Suppressor macrophage (primary cell): ENCODE measurements at places on chromosomes 4 and X.

- DNase-seq: no peak
Measured at GRCh38 chrX:48997455-48997854, 4.6 kb downstream of the GRIPAP1 start.

GRCh38 chr4:54428940-54429339, 199.8 kb downstream of the PDGFRA start:
- DNase-seq: no peak

DNA sequence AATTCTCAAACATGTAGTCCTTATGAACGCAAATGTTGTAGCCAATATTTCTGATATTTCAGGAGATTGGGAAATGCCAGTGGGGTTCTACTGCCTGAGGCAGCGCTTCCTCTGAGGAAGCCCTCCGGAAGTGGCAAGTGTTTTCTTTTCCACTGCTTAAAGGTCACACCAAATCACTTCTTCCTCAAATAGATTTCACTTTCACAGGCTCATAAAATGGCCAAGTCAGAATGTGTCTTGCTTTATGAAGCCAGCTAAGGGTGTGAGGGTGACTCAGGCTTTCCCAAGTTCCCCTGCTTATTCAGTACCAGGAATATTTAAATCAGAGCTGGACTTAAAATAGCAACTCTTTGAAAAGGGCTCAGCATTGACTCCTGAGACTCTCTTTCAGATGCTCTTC, 514.2 kb upstream of the DIPK2B start:
- peak; percentile 85 for DNase-seq

DNA sequence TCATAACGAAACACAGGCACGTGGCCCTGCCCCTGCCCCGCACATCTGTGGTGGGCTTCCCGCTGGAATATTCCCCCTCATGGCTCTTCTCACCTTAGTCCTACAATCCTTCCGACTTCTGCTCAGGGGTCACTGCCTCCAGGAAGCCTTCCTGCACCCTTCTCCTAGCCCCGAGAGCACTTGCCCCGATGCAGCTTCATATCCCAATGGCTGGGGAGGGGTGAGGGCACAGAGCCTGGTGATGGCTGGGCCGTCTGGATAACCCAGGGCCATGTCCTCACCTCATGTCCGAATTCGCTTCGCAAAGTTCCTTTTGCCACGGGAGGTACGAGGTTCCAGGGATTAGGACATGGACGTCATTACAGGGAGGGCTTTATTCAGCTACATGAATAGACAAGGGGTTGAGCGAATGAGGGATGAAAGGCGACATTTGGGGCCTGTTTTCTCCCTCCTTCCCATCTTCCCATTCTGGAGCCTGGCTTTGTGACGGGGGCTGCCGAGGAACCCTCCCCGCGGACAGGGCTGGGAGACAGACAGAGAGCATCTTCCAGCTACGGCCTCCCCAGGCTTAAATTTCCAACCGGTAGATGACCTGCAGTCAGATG, 35.5 kb upstream of the HMX1 start:
- DNase-seq: no peak

DNA sequence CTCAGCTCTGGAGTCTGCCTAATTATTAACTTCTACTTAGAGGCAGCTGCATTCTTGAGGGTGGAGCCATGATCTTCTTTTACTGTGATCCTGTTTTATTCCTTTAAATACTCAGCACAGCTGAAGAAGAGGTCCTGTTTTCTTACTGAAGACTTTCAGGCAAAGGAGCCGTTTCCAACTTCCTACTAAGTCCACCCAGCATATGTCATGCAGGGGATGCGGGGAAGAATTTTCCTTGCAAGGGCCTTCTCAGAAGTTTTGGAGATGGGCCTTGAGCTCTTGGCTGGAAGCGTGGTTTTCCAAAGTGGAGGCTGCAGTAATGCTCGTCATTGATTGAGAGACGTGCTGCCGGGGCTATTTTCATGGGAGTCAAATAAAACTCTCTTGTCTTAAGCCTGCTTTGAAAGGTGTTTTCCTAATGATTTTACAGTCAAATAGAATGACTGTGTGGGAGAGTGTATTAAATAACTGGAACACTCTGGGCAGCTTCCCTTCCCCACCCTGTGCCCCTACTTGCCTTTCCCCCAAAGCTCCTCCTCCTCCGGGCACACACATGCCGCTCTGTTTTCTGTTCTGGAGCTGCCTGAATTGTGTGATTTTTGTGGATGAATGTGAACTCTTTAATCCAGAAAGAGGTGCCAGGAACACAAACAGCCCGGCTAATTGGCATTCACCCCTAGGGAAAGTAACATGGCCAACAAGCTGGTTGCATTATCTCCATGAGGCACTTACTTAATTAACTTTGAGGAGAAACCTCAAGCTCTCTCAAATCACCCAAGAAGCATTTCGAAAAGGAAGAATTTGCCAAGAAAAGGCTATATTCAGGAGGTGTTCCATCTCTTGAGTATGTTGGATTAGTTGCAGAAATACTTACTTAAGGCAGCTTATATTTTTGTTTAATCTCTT, 28.1 kb downstream of the FGF2 start:
- no peak for DNase-seq

- DNase-seq: no peak
Measured at GRCh38 chr4:151882072-151882803, 121.4 kb upstream of the GATB start.

DNA sequence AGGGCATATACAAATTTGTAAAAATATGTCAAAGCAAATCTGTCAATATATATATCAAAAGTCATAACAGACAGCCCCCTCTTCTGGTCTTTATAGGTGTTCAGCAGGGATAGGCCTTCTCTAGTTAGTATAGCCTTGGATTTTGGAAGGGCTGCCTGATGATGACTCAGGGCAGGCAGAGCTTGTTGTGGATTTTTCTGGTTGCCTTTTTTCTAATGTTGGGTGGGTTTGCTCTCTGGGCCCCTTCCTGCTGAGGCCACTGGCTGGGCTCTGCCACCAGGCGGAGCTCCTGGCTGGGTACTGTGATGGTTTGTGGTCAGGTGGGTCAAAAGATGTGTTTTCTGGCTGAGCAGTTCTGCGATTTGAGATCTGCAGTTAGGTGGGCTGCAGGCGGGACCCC, 294.2 kb downstream of the GRIA2 start:
- DNase-seq: no peak

DNA sequence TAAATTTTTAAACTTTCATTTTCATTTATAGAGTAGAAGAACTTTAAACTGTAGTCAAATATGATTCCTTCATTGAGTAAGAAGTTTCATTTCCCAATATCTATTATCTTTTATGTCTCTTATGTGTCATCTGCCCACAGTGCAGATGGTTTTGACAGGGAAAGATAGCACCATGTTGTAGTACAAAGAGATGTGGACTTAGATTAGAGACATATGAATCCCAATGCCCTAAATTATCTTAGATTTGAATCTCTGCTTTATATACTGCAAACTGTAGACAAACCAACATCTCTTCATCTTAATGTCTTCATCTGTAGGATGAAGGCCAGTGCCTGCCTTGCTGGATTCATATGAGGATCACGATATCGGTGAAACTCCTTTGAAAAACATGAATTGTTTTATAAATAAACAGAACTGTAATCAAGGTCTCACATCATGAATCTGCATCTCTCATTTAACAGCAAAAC, 217.5 kb downstream of the BANK1 start:
- DNase-seq: no peak

- peak; percentile 57 for DNase-seq
Measured at GRCh38 chr4:38582889-38583470, 81.0 kb upstream of the KLF3 start.

DNA sequence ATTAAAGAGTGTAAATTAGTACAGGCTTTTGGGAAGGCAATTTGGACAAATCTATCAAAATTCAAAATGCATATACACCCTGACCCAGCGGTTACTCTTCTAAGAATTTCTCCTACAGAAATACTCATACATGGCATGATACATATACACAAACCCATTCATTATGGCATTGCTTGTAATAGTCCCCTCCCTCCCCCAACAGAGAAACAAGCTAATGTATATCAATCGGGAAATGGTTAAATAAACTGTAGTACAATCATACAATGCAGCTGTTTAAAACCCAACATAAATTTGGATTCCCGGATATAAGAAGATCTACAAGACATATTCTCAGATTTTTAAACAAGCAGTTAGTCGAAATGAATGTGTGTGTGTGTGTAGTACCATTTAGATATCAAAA, 808 bp downstream of the HUWE1 start:
- no peak for DNase-seq

GRCh38 chr4:22202975-22203710, 254.6 kb upstream of the KCNIP4 start:
- no peak for DNase-seq

DNA sequence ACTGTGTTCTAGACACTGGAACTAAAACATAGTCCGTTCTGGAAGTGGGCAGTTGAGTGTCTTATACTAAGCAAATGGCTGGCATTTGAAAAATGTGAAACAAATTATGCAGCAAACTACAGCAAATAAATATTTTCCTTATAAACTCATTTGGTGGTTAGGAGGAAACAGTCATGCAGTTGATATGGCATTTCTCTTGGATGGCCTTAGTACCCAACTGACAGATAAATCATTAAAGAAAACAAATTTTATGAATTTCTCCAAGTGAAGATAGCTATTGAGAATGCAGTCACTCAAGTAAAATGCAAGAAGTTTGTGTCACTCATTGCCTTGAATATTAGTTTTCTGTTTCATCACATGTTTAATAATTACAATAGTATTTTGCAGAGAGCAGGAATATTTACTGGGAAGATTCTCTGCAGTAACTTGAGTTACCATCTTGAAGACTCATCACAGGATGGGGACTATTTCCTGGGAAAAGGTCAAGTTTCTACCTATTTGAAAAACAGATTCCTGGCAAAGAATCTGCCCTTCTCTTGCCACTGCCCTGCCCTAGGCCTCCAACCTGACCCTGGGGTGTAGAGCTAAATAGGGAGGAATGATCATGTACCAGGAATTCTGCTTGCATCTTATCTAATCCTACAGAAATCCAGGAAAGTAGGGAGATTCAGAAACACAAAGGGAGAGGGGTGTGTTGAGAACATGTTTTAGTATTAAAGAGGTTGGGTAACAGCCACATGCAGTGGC, 105.9 kb downstream of the SH3RF1 start:
- no peak for DNase-seq

- no peak for DNase-seq
Measured at GRCh38 chr4:112848911-112849310, 200.5 kb upstream of the ANK2 start.

DNA sequence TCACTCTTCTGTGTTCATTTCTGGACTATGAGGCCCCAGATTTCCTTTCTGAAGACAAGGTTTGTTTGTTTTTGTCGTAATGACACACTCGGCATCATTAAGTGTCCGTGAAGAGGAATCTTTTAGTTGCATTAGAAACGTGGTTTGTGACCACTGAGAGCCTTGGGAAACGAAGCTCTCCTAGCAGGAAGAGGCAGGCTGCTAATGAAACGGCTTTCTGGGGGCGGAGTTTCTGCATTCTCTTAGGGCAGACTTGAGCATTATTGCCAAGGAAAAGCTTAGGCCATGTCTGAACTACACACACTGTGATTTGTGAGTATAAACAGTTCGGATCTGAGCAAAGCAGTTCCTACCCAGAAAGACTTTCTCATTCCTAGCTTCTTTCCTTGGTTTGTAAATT, 64.0 kb downstream of the SOX3 start:
- no peak for DNase-seq

DNA sequence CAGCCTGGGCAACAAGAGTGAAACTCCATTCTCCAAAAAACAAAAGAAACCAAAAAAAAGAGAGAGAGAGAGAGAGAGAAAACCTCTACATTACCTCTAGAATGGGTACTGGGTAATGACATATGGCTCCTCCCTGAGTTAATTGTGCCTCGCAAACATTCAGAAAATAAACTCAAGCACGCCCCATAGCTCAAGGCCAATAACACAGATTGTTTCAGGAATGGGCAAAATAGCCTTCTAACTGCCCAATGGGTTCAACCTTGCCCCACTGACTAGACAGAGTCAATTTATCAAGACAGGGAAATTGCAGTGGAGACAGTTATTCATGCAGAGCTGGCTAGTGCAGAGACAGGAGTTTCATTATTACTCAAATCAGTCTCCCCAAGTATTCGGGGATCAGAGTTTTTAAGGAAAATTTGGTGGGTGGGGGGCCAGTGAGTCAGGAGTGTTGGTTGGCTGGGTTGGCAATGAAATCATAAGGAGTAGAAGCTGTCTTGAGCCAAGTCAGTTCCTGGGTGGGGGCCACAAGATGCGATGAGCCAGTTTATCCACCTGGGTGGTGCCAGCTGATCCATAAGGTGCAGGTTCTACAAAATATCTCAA, 25.1 kb downstream of the NIPAL1 start:
- DNase-seq: no peak

GRCh38 chrX:63417649-63418048, 66.5 kb upstream of the SPIN4 start:
- no peak for DNase-seq

- DNase-seq: no peak
Measured at GRCh38 chr4:67083496-67083895, 461.8 kb downstream of the CENPC start.

GRCh38 chr4:3307891-3308575, 15.2 kb downstream of the RGS12 start:
- DNase-seq: no peak

DNA sequence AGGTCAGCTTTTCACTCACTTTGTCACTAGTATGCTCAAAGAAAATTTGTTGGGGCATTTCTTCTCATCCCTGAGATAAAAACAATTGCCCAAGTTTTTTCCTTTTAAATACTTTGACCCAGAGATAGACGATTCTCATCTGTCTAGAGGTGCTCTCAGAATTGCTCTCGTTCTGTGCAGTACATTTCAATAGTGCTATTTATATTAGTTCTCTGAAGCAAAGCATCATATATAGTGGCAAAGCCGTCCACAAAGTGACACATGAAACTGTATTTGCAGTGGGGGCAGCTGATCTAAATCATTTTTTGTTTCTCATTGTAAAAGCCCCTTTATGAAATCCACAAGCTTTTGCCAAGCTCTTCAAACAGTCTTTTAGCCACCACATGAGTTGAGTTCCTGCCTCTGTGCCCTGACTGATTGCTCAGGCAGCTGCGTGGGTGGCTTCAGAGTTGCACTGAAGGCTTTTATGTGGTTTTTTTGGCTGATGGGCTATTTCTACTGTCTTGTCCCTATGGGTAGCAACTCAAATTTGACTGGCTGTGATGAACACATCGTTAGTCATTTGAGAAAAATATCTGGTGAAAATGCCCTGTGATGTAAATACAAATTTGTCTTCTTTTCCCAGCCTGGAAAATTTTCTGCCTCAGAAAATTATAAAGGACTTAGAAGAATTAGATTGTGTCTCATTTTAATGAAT, 119.1 kb upstream of the OTUD4 start:
- DNase-seq: peak; percentile 48

DNA sequence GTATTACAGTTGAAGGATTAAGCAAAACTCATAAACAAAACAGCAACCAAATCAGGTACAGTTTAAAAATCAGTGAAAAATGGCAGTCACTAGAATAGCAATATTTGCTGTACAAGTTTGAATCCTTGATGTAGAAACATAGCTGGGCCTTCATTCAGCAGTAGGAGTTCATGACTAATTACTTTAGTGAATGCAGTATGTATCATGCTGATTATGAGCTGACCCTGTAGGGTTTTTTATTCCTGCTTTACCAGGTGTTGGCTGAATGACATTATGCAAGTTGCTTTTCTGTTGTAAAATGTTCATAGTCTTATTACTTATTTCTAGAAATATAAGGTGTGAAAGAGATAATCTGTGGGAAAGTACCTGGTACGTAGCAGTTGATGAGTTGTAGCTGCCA, 179.6 kb downstream of the CCSER1 start:
- DNase-seq: no peak

- no peak for DNase-seq
Measured at GRCh38 chr4:89751416-89751815, 85.5 kb downstream of the SNCA start.

- no peak for DNase-seq
Measured at GRCh38 chrX:117969328-117969727, 147.3 kb downstream of the KLHL13 start.
